Stimulated activated CD8-positive, alpha-beta memory T cell treated with anti-CD3 and anti-CD28 coated beads, Interleukin-2, amount 100 ng/mL, for 1 hour (primary cell): ENCODE measurements at places on chromosomes 13 and 19.

GRCh38 chr19:18669883-18670282 lies 13.6 kb upstream of the CRTC1 start:
- no peak for DNase-seq

GRCh38 chr13:22061806-22062391 lies 391.0 kb downstream of the FGF9 start:
- no peak for DNase-seq

GRCh38 chr19:18203408-18203862 lies 407 bp downstream of the RAB3A start:
- no peak for DNase-seq

- DNase-seq, result no peak
Observed at GRCh38 chr13:31278869-31279268, 79.1 kb downstream of the B3GLCT start.

DNA sequence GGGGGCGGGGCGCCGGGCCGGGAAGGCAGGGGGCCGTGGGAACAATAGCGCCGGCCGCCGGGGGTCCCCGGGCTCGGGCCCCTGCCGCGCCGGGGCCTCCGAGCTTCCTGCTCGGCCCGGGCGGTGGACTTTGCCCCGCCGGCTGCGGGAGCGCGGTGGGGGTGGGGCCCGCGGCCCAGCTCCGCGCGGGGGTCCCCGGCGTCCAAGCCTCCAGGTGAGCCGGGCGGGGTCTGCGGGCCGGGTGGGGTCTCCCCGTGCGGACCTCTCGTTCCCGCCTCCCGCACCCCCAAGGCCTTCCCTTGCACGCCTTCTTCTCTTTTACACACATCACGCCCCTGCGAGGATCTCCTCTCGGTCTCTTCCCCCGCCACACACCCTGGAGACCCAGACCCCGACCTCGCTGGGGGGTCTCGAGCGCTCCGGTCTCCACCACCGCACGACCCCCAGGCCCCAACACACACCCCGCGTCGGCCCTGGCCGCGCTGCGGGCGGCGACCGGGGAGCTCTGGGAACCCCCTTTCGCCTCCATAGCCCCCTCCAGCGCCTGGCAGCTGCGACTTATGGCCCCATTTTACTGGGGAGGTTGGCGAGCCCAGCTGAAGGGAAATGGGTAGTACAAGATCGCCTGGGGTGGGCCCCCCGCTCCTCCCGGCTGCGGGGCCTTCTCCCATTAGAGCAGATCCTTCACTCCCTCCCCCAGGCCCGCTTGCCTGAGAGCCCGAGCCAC lies 711 bp downstream of the CAMSAP3 start:
- DNase-seq, result no peak

GRCh38 chr13:36528105-36528504 lies 95.8 kb downstream of the CCNA1 start:
- DNase-seq, result no peak

DNA sequence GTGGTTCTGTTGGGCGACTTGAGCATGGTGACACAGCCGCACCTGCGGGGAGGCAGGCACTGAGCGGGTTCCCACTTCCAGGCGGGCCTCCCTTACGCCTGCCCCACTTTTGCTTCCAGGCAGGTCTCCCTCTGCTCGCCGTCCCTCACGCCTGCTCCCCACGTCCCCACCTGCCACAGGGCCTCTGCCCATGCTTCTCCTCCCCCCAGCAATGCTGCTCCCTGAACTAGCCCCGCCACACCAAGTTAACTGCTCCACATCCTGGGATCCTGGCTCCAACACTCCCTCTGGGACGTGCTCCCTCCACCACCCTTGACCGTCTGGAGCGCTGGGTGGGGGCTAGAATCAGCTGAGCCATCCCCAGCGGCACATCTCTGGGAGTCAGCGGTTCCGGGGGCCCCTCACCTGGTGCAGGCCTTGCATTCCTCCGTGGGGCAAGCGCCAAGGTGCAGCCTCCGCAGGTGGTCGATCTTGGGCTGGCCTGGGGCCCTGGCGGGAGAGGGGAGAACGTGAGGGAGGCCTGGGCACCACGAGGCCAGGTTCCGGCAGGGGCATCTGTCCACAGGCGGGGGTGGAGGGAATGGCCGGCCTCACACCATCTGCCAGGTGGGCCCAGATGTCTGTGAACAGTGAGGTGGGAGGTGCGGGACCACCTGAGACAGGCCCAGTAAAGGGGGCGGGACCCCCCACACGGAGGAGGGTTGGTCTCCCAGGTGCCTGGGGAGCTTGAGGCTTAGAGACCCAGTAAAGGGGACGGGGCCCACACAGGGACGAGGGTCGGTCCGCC lies 9.2 kb downstream of the CFD start:
- no peak for DNase-seq

- DNase-seq, result peak; percentile 76
Observed at GRCh38 chr19:11035441-11036377, 53.6 kb upstream of the LDLR start.

DNA sequence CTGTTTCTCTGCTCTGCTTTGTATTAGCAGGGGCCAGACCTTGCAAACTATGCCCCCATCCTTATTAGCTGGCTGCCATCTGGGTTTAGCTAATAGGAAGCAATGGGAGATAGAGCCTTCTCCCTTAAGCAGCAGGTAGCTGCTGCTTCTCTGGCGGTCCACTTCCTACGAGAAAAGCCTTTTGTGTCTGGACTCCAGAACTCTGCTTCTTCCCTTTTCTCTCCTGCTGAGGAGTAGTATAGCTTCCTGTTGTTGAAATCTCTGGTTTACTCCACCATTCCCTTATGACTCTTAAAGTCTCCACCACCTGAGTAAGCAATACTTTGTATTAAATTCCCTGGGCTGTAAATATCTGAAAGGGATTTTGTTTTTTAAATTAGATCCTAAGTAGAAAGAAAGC lies 147.1 kb downstream of the DNAJC15 start:
- DNase-seq, result no peak

DNA sequence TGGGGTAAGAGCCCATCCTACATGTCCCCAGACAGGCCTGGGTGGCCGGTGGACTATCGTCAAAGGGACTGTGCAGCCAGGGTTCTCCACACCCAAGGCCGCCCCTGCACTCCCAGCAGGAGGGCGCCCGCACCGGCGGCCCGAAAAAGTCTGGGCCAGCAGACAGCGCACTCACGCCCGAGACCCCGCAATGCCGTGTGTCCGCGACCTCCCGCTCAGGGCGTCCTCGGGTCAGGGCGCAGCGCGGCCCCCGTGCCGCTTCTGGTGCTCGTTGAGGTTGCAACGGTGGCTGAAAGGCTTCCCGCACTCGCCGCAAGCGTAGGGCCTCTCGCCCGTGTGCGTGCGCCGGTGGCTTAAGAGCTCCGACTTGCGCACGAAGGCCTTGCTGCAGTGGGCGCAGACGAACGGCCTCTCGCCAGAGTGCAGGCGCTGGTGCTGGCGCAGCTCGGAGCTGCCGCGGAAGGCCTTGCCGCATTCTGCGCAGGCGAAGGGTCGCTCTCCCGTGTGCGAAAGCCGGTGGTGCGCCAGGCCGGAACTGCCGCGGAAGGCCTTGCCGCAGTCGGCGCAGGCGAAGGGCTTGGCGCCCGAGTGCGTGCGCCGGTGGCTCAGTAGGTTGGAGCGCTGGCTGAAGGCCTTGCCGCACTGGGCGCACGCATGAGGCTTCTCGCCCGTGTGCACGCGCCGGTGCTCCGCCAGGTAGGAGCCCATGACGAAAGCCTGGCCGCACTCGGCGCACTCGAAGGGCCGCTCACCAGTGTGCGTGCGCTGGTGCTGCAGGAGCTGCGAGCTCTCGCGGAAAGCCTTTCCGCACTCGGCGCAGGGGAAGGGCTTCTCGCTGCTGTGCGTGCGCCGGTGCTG lies 2.8 kb upstream of the A1BG start:
- no peak for DNase-seq

- DNase-seq, result peak; percentile 18
Observed at GRCh38 chr19:1767464-1767933, 14.2 kb downstream of the ONECUT3 start.
